Thoracic aorta (tissue), 2 donors: ENCODE measurements at places on chromosomes 4 and X. TPM values are rescaled to one million over a fixed set of nuclear protein-coding genes. Genes with fewer than 3 reads are reported as not detected.

GRCh38 chr4:180341926-180342325 lies 1901.3 kb upstream of the TENM3 start:
- H3K4me1 ChIP-seq: no peaks in the 10 kb centered on the region
- no peaks in the 10 kb centered on the region for H3K27me3 ChIP-seq
- no peak overlapping the region for H3K27ac ChIP-seq

GRCh38 chrX:10622197-10622596 lies 1.8 kb upstream of the MID1 start:
- no peak for DNase-seq
- no peaks in the 10 kb centered on the region for H3K36me3 ChIP-seq
- no peaks in the 10 kb centered on the region for H3K27me3 ChIP-seq
- peaks cover 13% of the 10 kb centered on the region for H3K4me1 ChIP-seq
- H3K4me3 ChIP-seq: no peak overlapping the region

DNA sequence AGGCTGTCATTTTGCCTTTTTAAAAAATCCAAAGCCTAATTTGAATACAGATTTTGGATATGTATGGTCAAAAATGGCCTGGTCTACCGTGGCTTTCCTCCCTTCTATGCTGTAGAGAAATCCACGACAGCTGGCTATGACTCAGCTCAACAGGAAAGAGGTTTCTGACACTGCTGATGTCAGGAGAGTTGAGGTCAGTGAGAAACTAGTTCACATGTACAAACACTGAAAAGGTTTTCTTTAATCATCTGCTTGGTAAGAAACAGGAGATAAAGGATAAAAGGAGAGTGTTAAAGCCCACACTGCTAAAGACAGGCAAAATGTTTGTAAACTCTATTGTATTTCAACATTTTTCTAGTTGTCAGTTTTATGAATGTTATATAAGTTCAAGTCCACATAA lies 113.9 kb downstream of the NYX start:
- H3K4me3 ChIP-seq: no peak overlapping the region
- H3K36me3 ChIP-seq: no peaks in the 10 kb centered on the region
- H3K27ac ChIP-seq: peak overlapping the region; percentile 38
- no peak for DNase-seq
- peaks cover 31% of the 10 kb centered on the region for H3K4me1 ChIP-seq
- no peaks in the 10 kb centered on the region for H3K27me3 ChIP-seq

GRCh38 chrX:115284877-115285276 lies 4.6 kb upstream of the LUZP4 start:
- no peaks in the 10 kb centered on the region for H3K36me3 ChIP-seq
- H3K27me3 ChIP-seq: no peaks in the 10 kb centered on the region
- no peak for DNase-seq
- H3K4me1 ChIP-seq: no peaks in the 10 kb centered on the region
- H3K4me3 ChIP-seq: no peak overlapping the region

- peak within 1 kb of the TSS; percentile 92 for H3K4me3 ChIP-seq
- no peaks in the 10 kb centered on the region for H3K27me3 ChIP-seq
- peak; percentile 22 for DNase-seq
- no peaks in the 10 kb centered on the region for H3K4me1 ChIP-seq
- no peaks in the 10 kb centered on the region for H3K36me3 ChIP-seq
Measured at GRCh38 chr4:113979148-113979904, at the start of gene ARSJ. Gene ARSJ, minus strand, starts transcription at chr4:113979647. Its CDS starts 813 bp downstream, at chr4:113978834.

- no peaks in the 10 kb centered on the region for H3K27me3 ChIP-seq
- H3K4me1 ChIP-seq: peaks cover 21% of the 10 kb centered on the region
- DNase-seq: no peak
Measured at GRCh38 chr4:51942108-51942832, 77.9 kb downstream of the LRRC66 start.

DNA sequence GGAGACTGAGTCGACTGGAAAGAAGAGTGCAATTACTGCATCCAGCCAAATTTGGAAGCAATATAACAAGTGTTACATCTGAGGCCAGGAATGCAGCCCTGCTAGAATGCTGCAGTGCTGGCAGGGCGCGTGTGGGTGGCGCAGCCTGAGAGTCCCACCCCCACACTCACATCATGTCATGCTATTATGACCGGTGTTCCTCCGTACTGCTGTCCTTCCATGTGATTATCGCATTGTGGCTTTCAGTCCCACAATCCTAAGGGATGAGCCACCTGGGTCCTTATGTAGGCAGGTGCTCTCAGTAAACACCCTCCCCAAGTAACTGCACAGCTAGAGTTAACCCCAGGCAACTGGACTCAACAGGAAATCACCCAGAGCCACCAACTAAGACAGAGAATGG lies 122.6 kb upstream of the CPEB2 start:
- DNase-seq: no peak
- H3K27me3 ChIP-seq: no peaks in the 10 kb centered on the region
- no peak overlapping the region for H3K27ac ChIP-seq
- no peak overlapping the region for H3K4me3 ChIP-seq
- no peaks in the 10 kb centered on the region for H3K36me3 ChIP-seq
- H3K4me1 ChIP-seq: peaks cover 9% of the 10 kb centered on the region

- H3K4me3 ChIP-seq: no peak overlapping the region
- no peak overlapping the region for H3K27ac ChIP-seq
- DNase-seq: no peak
- H3K4me1 ChIP-seq: no peaks in the 10 kb centered on the region
- no peaks in the 10 kb centered on the region for H3K36me3 ChIP-seq
Measured at GRCh38 chrX:22081475-22082092, 49.5 kb downstream of the PHEX start.

DNA sequence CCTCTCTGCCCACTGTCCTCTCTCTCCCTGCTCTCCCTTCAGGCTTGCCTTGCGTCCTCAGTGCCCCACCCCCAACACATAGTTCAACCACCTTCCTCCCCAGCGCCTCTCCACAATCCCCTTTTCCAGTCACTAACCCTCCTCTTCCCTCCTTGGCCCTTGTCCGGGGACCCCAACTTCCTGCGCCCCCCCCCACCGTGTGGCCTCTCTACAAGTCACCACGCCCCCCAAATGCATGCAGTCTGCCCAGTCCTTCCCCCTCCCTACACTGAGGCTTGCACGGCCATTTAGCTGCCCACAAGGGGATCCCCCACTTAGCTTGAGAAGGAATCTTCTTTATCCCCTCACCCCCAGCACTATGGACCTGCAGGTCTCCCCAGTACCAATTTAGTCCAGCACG lies 569 bp downstream of the CXCR3 start:
- H3K27ac ChIP-seq: no peak overlapping the region
- H3K4me3 ChIP-seq: no peak overlapping the region
- H3K27me3 ChIP-seq: no peaks in the 10 kb centered on the region
- no peak for DNase-seq

DNA sequence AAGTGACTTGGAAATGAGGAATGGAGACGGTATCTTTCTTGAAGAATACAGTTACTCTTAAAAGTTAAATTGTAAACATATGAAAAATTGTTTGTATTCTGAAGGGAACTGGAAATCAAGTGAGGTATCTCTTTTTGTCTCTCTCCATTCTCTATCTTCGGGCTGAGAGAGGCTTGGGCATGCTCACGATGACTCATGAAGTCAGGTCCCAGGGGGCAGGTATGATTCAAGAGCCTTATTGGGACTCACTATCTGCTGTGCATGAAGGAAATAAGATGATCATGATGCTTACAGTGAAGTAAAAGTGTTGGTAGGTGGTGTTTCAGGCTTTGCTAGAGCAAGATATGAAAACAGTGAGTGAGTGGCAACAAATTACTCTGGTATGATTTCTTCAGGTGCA lies 200.4 kb upstream of the PITX2 start:
- H3K36me3 ChIP-seq: no peaks in the 10 kb centered on the region
- H3K27me3 ChIP-seq: no peaks in the 10 kb centered on the region
- DNase-seq: no peak
- no peak overlapping the region for H3K27ac ChIP-seq
- no peak overlapping the region for H3K4me3 ChIP-seq

DNA sequence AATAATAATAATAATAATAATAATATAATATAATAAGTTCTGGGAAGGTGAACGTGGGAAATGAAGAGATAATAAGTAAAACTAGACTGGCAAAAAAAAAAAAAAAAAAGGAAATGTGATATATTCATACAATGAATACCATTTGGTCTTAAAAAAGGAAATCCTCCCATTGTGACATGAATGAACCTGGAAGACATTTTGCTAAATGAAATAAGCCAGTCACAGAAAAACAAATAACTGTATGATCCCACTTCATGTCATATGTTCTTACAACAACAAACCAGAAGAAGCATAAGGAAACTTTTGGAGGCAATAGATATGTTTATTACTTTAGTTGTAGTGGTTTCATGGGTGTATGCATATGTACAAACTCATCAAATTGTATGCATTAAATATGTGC lies 63.1 kb downstream of the ATP11C start:
- no peaks in the 10 kb centered on the region for H3K4me1 ChIP-seq
- H3K36me3 ChIP-seq: no peaks in the 10 kb centered on the region
- no peak for DNase-seq
- no peak overlapping the region for H3K27ac ChIP-seq

- H3K36me3 ChIP-seq: no peaks in the 10 kb centered on the region
- H3K4me1 ChIP-seq: no peaks in the 10 kb centered on the region
- DNase-seq: no peak
- H3K4me3 ChIP-seq: no peak overlapping the region
Measured at GRCh38 chrX:110698696-110699095, 96.9 kb downstream of the CHRDL1 start.

DNA sequence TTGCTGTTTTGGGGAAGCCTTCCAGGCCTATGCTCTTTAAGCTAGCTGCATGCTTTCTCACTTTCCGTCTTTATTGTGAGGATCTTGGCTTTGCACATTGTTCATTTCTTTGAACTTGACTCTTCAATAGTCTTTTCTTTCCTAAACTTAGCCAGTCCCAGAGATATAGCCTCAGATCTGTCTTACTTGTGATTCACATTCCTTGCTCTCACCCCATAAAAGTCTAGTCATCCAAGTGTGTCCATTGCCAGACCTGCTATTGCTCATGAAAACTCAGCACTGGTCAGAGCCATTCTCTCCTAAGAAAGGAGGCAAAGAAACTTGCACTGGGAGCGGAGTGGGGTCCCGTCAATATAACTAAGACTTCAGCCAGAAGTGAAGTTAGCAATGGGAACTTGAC lies 275.0 kb upstream of the CTSO start:
- H3K4me1 ChIP-seq: no peaks in the 10 kb centered on the region
- no peak overlapping the region for H3K4me3 ChIP-seq
- H3K27ac ChIP-seq: no peak overlapping the region
- H3K36me3 ChIP-seq: no peaks in the 10 kb centered on the region
- H3K27me3 ChIP-seq: no peaks in the 10 kb centered on the region

GRCh38 chrX:140821280-140821679 lies 111.7 kb downstream of the LINC00632 start:
- H3K4me1 ChIP-seq: no peaks in the 10 kb centered on the region
- no peaks in the 10 kb centered on the region for H3K27me3 ChIP-seq
- H3K27ac ChIP-seq: no peak overlapping the region

- DNase-seq: no peak
- H3K4me1 ChIP-seq: peaks cover 48% of the 10 kb centered on the region
- H3K36me3 ChIP-seq: no peaks in the 10 kb centered on the region
- no peak overlapping the region for H3K4me3 ChIP-seq
Measured at GRCh38 chrX:17553961-17554482, 179.0 kb downstream of the NHS start.

DNA sequence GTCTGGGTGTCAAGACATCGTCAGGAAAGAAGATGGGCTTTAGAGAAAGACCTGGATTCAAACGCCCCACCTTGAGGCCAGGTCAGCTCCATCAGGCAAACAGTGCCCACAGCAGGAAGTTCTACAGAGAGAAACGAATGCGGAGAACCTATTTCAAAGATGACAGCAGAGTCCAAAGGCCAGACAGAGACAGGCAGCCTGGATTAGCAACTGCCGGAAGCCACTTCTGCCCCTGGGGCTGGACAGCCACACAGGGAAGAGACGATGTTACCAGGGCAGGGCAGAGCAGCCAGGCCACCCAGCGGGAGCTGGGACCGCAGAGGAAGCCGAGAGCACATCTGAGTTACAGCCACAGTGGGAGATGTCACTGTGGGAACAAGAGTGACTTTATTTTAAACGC lies 1.2 kb downstream of the C4orf50 start:
- H3K27ac ChIP-seq: no peak overlapping the region
- DNase-seq: no peak
- no peak overlapping the region for H3K4me3 ChIP-seq
- no peaks in the 10 kb centered on the region for H3K27me3 ChIP-seq
- H3K4me1 ChIP-seq: no peaks in the 10 kb centered on the region

GRCh38 chrX:97446298-97446882 lies 562.7 kb downstream of the RPA4 start:
- DNase-seq: no peak
- no peak overlapping the region for H3K4me3 ChIP-seq
- no peaks in the 10 kb centered on the region for H3K36me3 ChIP-seq
- no peak overlapping the region for H3K27ac ChIP-seq
- no peaks in the 10 kb centered on the region for H3K4me1 ChIP-seq

- no peak overlapping the region for H3K4me3 ChIP-seq
- no peaks in the 10 kb centered on the region for H3K36me3 ChIP-seq
- H3K4me1 ChIP-seq: peaks cover 15% of the 10 kb centered on the region
Measured at GRCh38 chr4:26094076-26094475, 180.1 kb downstream of the SMIM20 start.

GRCh38 chr4:144647095-144647561 lies 1.2 kb downstream of the HHIP start:
- peak overlapping the region; percentile 76 for H3K4me3 ChIP-seq
- H3K27me3 ChIP-seq: no peaks in the 10 kb centered on the region
- DNase-seq: no peak
- no peak overlapping the region for H3K27ac ChIP-seq

DNA sequence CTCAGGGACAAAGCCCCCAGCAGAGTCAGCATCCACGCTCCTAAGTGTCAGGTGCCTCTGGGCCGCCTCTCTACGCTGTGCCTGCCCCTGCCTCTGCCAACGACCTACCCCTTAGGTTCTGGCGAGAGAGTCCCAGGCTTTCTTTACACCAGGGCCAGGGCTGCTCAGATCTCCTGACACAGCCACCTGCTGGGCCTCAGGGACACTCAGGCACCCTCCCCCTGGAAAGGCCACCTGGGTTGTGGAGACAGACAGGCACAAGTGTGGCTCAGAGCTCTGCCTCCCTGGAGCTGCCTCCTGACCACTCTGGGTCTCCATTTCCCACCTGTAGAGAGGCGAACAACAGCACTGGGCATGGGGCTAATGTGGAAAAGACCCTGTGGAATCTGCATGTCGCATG lies 90.0 kb upstream of the ADRA2C start:
- H3K27me3 ChIP-seq: no peaks in the 10 kb centered on the region
- no peaks in the 10 kb centered on the region for H3K4me1 ChIP-seq
- no peak overlapping the region for H3K27ac ChIP-seq
- H3K4me3 ChIP-seq: no peak overlapping the region
- DNase-seq: no peak

The MTNR1A gene
- total RNA-seq: not detected

The ZNF185 gene
- 8.5 TPM for total RNA-seq

The EGFL6 gene
- not detected for total RNA-seq

The MUC7 gene
- not detected for total RNA-seq

The RTL9 gene
- total RNA-seq: 0.07 TPM

The CTAG1A gene
- total RNA-seq: not detected

The AFM gene
- total RNA-seq: not detected

The HSD17B13 gene
- 0.54 TPM for total RNA-seq

The KDM5C gene
- 101 TPM for total RNA-seq

The MAGEC1 gene
- not detected for total RNA-seq
